NCI-H1417 treated with DMSO at 0.1 percent for 48 hours (cell line): ENCODE measurements at places on chromosomes 2 and 18.

- DNase-seq: no peak
Measured at GRCh38 chr2:102771114-102771513, 9.3 kb downstream of the TMEM182 start.

GRCh38 chr2:100262555-100263320 is 59.6 kb downstream of the LONRF2 start:
- no peak for DNase-seq

- DNase-seq: no peak
Measured at GRCh38 chr2:8426550-8426949, 255.3 kb upstream of the ID2 start.

- DNase-seq: no peak
Measured at GRCh38 chr2:218691234-218691633, 19.3 kb downstream of the STK36 start.

DNA sequence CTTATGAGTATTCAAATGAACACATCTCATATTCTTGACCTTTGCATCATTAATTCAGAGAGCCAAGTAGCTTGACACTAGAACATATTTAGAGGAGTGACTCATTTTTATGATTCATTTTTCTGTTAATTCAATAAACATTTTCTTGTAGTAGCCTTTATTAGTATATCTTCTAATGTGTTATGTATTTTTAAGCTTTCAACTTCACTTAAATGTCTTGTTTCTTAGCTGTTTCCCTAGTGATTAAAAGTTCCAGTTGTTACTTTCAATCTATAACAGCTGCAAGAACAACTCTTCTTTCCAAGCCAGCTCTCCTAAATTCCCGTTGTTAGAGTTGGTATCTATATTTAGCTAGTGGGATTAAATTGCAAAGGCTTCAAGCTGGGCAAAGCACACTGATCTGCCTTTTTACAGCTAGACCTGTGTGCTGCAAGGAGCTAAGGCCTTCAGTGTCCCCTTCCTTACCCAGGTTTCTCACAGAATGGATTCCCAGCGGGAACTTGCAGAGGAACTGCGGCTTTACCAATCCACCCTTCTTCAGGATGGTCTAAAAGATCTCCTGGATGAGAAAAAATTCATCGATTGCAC is at the start of gene KLHL41:
Gene KLHL41 (plus strand): TSS at position 405 of the 588 bp plus-strand sequence. CDS start 77 bp downstream, at position 482.
- no peak for DNase-seq

DNA sequence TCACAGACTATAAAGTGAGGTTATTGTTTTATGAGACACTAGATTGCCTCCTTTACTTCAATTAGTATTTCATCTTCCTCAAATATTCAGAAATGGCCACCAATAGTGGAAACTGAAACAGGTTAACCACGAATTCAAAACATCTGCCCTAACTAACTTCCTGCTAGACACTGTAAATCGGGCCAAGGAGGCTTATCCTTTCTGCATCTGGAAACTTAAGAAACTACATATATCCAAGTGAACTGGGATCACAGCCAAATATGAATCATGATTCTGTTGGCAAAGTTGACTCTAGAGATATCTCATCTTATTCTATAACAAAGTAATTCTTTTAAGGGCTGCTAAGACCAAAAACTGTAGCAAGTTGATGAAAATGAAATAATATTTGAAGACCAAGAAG is 136.6 kb upstream of the ZC3H15 start:
- no peak for DNase-seq

DNA sequence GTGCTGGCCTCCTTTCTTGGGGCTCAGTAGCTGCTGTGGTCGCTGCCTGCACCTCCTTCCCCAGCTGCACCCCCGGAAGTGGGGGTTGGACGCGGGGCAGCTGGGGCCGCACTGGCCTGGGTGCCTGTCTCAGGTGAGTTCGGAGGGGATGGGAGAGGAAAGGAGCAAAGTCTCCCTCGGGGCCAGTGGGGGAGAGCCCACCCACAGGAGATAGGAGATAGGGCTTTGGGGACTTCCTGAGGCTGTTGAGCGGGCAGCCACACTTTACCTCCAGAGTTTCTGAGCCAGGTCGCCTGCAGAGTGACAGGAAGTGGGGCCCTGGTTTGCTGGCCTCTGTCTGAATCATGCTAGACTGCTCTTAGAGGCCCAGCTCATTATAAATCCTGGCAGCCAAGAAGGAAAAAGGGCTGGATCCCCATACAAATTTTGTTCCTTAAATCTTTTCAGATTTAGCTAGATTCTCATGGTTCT is 8.1 kb downstream of the MBP start:
- no peak for DNase-seq

DNA sequence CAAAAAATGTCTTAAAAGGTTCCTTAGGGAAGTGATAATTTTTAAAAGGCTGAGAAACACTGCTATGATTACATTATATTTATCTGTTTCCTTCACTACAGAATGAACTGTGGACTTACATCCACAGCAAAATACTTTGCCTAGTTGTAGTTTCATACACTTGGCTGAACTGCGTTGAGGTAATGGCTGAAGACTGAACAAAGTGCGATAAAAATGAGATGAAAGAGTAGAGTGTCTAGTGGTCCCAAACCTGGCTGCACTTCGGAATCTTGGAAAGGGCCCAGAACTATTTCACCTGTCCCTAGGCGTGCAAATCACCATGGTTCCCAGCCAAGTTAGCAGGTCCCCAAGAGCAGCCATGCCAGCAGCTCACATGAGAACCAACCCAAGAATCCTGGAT is 18.2 kb upstream of the IHH start:
- no peak for DNase-seq

DNA sequence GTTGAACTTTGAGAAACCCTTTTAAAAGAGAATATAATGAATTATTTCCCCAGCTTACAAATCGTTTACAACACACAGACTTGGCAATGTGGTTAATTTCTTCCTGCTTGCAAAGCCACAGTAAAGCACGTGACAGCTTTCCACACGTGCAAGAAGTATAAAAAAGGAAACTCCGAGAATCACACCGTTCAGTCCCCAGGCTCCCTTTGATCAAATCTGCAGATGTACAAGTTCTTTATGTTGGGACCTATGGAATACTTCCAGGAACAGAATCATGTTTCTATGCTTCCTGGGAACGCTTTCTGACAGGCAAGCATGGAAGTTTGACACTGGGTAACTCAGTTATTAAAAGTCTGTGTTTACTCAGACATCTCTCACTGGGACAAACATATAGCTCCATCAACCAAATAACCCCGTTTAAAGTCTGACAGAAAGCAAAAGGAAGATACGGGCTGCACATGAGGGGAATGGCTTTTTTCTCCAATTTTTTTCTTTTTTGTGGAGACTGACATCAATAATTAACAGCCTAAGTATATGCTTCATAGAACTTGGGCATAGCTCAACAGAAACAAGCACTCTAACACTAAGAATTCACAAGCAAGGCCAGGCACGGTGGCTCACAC is 134.8 kb downstream of the EIPR1 start:
- no peak for DNase-seq

- DNase-seq: no peak
Measured at GRCh38 chr2:6955511-6956136, 38.4 kb downstream of the RNF144A start.

- no peak for DNase-seq
Measured at GRCh38 chr18:32920796-32921787, 148.3 kb upstream of the KLHL14 start.

DNA sequence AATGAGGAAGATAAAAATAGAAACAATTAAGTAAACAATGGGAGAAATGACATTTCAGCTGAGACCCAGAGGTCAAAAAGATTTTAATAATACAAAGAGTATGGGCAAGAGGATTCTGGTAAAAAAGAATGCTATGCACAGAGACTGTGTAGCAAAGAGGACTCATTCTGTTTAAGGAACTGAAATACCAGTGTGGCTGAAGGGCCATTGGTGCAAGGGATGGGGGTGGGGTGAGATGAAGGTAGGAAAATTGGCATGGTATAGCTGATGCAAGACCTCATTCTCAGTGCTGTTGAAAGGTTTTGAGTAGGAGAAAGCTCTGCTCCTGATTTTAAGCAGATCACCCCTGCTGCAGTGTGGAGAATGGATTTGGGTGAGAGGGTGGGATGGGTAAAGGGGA is 10.8 kb downstream of the GALNT1 start:
- DNase-seq: no peak

DNA sequence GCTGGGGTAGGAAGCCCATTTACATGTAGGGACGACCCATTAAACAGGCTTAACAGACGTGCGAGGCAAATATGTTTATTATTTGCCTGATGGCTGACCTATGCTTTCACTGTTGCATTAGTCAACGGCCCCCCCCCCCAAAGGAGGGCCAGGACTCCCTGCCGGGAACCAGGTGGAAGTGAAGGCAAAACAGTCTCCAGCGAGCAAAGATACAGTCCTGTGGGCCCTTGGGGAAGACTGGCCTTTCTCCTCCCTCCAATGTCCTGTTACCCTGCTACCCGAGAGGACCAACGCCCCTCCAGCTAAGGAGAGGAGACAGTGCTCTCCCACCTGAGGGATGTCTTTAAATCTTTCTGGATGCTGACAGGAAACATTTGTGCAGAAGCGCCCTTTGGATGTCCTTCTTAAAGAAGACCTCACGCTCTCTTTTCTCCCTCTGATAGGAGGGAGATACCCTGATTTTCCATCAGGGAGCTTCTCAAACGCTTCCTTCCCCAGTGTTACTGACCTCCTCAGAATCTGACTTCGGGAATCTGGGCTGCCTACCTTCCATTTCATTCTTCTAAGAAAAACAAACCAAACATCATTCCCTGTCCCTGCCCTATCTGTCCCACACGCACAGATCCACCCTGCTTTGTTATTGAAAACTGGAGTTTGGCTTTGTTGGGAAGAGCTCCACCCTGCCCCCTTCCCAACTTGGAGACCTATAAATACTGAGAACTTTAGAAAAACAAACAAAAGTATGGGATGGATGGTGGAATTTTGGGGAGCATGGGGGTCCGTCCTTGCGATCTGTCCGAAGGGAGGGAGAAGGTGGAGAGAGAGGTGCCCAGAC is 135.9 kb upstream of the SIX3 start:
- no peak for DNase-seq

DNA sequence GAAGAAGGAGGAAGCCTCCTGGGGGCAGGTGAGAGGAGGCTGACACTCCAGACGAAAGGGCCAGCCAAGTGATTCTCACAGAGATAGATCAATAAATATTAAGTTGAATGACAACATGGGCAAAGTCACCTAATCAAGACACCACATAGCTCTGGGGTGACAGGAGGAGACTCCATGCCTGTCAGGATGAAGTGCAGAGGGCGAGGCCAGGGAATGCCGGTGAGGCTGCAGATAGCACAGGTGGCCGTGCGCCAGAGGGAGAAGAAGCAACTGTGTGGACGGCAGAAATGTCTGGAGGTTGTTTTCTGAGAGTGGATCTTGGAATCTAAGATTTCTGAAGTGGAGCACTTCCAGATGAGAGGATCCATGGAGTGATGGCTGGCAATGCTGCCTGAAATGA is 71.4 kb downstream of the NAB1 start:
- no peak for DNase-seq

- no peak for DNase-seq
Measured at GRCh38 chr2:3517948-3518495, 1.3 kb downstream of the ADI1 start.

GRCh38 chr2:145254291-145254690 is 734.4 kb upstream of the ZEB2 start:
- no peak for DNase-seq

DNA sequence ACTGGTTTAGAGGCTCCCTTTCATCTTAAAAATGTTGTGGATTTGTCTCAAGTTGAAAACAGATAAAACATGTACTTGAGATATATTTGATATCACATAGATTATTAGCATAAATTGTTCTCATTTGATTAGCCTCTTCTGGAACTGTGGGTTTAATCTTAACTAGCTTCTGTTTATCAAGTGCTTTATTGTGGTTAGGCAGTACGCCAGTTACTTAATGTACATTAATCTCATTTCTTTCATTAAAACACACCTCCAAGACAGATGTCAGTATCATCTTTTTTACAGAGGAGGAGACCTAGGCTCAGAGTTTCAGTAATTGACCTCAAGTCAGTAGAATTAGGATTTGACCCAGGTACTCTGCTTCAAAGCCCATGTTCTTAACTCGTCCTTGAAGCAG is 21.8 kb downstream of the SFTPB start:
- DNase-seq: no peak

- DNase-seq: no peak
Measured at GRCh38 chr2:61247204-61247812, 85.3 kb downstream of the C2orf74 start.

DNA sequence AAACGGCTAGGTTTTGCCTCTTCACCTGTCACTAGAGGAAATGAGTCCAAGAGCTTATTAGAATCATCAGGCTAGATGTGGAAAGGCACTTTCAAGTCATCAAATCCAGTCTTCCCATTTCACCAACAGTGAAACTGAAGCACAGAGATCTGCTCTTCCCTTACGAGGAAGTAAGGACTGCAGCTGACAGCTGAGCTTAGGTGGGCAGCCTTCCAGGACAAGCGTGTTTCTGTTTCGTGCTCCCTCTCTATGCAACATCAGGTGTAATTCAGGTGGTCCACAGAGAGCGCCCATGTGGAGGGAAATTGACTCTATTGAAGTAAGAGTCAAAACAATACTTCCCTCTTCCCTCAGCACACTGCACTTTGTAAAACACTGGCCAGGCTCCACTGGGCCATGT is 5.5 kb downstream of the CYRIA start:
- DNase-seq: no peak

- no peak for DNase-seq
Measured at GRCh38 chr2:62231541-62231940, 35.6 kb downstream of the B3GNT2 start.
